Epithelial cell of alveolus of lung (primary cell): ENCODE measurements at places on chromosomes 16 and 17. TPM values are rescaled to one million over a fixed set of nuclear protein-coding genes. Genes with fewer than 3 reads are reported as not detected.

The GNG13 gene
- total RNA-seq: not detected in 2 replicates

The PDILT gene
- not detected in 2 replicates for total RNA-seq

The DNAAF8 gene
- under 0.01 and 0.08 TPM in 2 replicates for total RNA-seq

The NDRG4 gene
- 18.7 and 28.7 TPM in 2 replicates for total RNA-seq

The SARM1 gene
- total RNA-seq: 7.8 and 10.0 TPM in 2 replicates

The KRTAP9-3 gene
- not detected in 2 replicates for total RNA-seq

The KRTAP16-1 gene
- not detected in 2 replicates for total RNA-seq

The TPSG1 gene
- total RNA-seq: not detected in 2 replicates
